Naive thymus-derived CD4-positive, alpha-beta T cell (primary cell): ENCODE measurements at places on chromosomes 7 and 10. TPM values are rescaled to one million over a fixed set of nuclear protein-coding genes. Genes with fewer than 3 reads are reported as not detected.

Gene DGKB
- total RNA-seq: not detected

Gene CACNA2D1
- not detected for total RNA-seq

Gene RADIL
- not detected for total RNA-seq

Gene CEP55
- total RNA-seq: 0.54 TPM

DNA sequence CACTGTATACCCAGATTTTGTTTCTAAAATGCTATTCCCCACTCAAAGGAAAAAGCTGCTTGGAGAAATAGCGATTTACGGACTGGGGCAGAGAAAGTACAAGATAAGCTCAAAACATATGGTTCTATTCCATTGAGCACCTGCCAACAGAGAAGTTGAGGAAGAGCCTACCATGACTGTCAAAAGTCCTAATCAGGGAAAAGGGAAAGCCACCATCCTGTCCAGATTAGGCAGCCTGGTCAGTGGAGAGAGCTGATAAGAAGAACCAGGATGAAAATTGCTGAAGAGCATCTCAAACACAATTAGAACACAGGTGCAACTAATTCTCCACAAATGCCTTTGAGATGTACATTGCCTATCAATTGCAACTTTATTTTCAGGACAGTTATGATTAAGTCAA is 104.1 kb downstream of the MYOF start:
- DNase-seq: no peak
